ENCODE measurements at places on chromosomes 6 and 20.

DNA sequence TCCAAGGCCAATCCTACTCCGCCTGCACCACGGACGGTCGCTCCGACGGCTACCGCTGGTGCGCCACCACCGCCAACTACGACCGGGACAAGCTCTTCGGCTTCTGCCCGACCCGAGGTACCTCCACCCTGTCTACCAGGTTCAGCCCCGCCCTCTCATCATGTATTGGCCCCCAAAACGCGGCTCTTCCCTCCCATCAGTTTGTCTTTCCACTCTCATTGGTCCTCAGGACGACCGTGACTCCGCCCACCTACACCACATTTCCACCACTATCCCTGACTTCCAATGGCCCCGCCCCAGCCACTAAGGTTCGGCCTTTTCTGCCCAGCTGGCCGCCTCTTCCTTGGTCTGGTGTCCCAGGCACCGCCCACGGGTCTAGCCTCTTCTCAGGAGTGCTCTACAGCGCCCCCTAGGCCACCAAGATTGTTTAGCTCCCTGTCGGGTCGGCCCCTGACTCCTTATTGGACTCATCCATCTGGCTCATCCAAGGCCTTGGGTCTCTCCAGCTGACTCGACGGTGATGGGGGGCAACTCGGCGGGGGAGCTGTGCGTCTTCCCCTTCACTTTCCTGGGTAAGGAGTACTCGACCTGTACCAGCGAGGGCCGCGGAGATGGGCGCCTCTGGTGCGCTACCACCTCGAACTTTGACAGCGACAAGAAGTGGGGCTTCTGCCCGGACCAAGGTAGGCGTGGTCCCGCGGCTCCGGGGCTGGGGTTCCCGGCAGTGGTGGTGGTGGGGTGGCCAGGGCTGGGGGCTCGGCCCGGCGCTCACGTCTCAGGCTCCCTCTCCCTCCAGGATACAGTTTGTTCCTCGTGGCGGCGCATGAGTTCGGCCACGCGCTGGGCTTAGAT lies 3.1 kb downstream of the MMP9 start:
- peak; percentile 93 for DNase-seq

DNA sequence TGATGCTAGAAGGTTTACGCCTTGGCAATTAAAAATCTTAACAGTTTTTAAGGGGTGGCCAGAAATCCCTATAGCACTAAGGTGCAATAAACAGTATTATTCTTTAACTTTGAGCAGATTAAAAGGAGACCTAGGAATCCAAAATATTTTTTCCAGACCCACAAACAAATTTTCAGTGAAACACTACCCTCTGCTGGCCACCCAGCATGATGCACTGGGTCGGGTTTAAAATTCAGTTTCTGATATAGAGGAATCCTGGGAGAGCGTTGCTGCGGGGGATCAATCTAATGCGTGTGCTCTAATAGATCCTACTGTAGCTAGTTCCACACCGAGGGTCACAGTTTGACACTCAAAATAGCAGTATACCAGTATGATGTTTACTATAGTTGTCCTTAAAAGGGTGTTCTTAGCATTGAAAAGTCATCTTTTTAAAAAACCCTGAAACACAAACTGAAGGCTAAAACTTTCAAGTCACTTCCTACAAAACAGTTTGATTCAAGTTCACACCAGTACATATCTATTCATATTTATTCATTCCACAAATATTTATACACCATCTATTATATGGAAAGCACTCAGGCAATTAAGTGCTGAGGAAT lies 10.2 kb downstream of the UBE3D start:
- peak; percentile 36 for DNase-seq

- no peak for DNase-seq
Measured at GRCh38 chr6:152270301-152270925, 366.7 kb downstream of the SYNE1 start.

GRCh38 chr6:41404182-41404845 lies 68.9 kb downstream of the NCR2 start:
- no peak for DNase-seq

DNA sequence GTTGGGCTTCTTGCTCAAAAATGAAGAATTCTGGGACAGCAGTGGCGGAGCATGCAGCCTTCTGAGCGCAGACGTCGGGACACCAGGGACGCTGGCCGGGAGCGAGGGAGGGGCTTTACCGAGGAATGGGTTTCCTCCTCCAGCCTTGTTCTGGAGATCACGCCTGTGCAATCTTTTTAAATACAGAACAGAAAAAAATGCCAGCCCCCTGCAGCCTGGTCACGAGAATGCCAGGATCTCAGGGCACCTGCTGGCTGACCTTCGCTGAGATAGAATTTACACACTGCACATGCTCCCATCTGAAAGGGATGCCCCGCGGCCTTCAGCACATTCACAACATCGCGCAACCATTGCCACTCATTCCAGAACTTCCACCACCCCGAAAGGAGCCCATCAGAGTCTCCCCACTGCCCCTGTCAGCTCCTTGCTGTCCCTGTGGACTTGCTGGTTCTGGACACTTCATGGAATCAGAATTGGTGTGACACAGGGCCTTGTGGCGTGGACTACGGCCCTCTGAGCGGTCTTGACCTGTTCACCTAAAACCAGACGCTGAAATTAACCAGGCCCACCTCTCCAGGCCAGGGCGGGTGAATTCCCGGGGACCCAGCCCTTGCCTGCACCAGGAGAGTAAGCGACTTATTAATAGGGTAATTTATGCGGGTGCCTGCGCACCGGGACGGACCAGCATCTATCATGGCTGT lies 20.6 kb upstream of the BHLHE23 start:
- DNase-seq = no peak

DNA sequence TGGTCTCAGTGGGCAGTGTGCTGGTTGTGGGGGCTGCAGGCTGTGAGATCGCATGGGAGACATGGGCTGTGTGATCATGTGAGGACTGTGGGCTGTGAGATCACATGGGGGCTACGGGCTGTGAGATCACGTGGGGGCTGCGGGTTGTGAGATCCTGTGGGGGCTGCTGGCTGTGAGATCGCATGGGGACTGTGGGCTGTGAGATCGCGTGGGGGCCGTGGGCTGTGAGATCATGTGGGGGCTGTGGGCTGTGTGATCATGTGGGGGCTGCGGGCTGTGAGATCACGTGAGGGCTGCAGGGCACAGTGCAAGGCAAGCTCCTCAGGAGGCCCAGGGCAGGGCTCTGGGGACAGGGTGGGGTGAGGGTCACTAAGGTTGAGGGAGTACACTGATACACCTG lies 140.5 kb upstream of the CST7 start:
- peak; percentile 17 for DNase-seq

DNA sequence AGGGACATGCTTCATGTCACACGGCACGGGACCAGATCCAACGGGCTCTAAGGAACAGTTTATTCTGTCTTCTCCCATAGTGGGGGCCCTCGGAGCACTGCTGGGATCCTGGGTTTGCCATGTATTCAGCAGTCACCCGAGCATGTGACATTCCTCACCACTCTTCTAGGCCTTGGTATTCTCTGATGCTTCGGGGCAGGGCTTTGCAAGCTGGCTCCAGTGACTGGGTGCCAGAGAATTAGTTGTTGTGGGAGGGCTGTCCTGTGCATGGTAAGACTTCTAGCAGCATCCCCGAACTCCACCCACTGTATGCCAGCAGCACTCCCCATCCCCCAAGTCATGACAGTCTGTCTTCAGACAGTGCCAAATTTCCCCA lies 5.4 kb downstream of the CCN5 start:
- DNase-seq = no peak

GRCh38 chr6:112223070-112223861 lies 31.1 kb downstream of the LAMA4 start:
- DNase-seq = no peak

DNA sequence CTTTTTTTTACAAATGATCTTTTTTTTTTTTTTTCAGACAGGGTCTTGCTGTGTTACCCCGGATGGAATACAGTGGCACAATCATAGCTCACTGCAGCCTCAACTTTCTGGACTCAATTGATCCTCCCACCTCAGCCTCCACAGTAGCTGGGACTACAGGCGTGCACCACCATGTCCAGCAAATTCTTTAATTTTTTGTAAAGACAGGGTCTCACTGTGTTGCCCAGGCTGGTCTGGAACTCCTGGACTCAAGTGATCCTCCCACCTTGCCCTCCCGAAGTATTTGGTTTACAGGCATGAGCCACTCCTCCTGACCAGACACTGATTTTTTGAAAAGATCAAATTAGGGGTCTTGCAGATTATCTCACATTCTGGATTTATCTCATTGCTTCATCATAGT lies 11.0 kb upstream of the MYBL2 start:
- DNase-seq = no peak

GRCh38 chr6:18392346-18392877 lies 5.3 kb downstream of the RNF144B start:
- no peak for DNase-seq

- DNase-seq = peak; percentile 70
Measured at GRCh38 chr6:63573899-63574553, 1.7 kb downstream of the LOC128125822 start.

DNA sequence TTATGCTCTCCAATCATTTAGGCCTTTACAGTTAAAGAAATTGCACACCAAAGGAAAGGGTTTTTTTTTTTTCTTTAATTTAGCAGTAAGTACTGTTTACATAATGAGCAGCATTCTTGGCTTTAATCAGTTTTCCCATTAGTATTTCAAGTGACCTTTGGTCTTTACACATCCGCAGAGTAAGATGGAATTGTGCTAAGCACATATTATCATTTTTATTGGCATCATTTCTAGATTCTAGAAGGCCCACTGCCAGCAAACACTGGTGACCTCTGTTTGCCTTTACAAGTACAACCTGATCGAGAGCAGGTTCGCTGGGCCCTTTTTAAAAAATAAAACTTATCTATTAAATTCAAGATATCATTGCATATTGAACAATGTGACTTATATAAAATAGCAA lies 104.3 kb downstream of the ADGRG6 start:
- DNase-seq = no peak
